Upper lobe of right lung (tissue), 1 donor: ENCODE measurements at places on chromosomes 7 and 10. TPM values are rescaled to one million over a fixed set of nuclear protein-coding genes. Genes with fewer than 3 reads are reported as not detected.

Gene WDR37
- 19.9 TPM for total RNA-seq

Gene CCDC172
- total RNA-seq, result not detected

Gene DDX50
- total RNA-seq, result 26.1 TPM

DNA sequence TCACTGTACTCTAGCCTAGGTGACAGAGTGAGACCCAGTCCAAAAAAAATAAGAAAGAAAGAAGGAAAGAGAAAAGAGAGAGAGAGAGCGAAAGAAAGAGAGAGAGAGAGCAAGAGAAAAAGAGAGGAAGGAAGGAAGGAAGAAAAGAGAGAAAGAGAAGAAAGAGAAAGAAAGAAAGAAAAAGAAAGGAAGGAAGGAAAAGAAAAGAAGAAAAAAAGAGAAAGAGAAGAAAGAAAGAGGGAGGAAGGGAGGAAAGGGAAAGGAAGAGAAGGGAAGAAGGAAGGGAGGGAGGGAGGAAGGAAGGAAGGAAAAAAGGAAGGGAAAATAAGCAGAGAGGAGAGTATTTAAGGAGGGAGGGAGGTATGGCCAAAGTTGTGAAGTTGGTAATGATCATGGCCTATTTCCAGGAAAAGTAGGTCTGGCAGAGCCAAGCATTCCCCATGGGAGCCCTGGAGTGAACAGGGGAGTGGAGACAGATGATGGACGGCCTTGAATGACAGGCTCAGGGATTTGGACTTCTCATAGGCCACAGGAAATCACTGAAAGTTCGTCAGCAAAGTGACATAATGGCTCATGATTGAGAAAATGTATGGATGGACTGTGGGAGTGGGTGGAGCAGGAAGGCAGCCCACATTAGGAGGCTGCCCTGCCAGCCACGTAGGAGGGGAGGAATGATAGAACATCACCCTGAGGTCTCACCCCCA lies 44.8 kb upstream of the CUX1 start:
- H3K36me3 ChIP-seq, result no peaks in the 10 kb centered on the region
- DNase-seq, result no peak
- H3K27ac ChIP-seq, result no peak overlapping the region
- H3K4me3 ChIP-seq, result no peak overlapping the region
- H3K4me1 ChIP-seq, result no peaks in the 10 kb centered on the region

DNA sequence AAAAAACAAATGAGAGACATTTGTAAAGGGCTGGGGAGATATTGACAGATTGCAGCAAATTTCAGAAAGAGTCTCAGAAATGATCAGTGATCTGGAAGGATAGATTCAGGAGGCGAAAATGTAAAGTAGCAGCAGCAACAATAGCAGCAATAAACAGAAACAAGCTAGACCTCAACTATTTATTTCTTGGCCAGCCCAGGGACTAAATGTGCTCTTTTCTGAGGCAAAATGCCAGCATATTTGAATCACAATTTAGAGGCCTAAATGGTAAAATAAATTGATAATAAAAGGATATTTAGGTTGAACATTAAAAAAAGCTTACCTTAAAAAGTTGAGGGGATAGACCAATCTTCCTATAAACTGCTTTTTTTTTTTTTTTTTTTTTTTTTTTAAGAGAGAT lies 134.6 kb upstream of the ITGB1 start:
- no peak for DNase-seq
- no peak overlapping the region for H3K27ac ChIP-seq
- H3K4me1 ChIP-seq, result no peaks in the 10 kb centered on the region

GRCh38 chr10:76640806-76641205 lies 996.8 kb downstream of the KCNMA1 start:
- H3K27ac ChIP-seq, result no peak overlapping the region
- H3K36me3 ChIP-seq, result no peaks in the 10 kb centered on the region
- no peak overlapping the region for H3K4me3 ChIP-seq
